Mammary epithelial cell (primary cell): ENCODE measurements at places on chromosomes 1 and 21.

DNA sequence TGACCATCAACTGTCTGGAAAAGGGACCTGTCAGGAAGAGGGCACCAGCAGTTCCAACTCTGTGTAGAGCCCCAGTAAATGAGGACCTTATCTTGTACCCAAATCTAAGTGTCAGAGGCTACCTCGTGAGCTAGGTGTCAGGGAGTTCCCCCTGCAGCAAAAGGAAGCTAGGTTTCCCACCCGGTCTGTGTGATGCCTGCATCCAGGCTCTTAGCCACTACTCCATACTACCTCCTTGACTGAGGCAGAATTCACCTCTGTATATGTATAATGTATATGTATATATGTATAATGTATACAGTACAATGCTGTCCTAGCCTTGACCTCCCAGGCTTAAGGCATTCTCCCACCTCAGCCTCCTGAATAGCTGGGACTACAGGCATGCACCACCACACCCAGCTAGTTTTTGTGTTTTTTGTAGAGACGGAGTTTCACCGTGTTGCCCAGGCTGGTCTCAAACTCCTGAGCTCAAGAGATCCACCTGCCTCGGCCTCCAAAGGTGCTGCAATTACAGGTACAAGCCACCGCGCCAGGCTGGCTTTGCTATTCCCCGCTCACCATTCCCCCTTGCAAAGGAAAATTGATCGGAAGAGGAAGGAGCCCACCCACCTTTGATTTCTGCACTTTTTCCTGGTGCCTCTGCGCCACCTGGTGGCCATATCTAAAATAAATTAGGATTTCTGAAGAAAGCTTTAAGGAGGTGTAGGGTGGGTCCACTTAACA is 15.7 kb upstream of the LUZP1 start:
- no peak for DNase-seq

DNA sequence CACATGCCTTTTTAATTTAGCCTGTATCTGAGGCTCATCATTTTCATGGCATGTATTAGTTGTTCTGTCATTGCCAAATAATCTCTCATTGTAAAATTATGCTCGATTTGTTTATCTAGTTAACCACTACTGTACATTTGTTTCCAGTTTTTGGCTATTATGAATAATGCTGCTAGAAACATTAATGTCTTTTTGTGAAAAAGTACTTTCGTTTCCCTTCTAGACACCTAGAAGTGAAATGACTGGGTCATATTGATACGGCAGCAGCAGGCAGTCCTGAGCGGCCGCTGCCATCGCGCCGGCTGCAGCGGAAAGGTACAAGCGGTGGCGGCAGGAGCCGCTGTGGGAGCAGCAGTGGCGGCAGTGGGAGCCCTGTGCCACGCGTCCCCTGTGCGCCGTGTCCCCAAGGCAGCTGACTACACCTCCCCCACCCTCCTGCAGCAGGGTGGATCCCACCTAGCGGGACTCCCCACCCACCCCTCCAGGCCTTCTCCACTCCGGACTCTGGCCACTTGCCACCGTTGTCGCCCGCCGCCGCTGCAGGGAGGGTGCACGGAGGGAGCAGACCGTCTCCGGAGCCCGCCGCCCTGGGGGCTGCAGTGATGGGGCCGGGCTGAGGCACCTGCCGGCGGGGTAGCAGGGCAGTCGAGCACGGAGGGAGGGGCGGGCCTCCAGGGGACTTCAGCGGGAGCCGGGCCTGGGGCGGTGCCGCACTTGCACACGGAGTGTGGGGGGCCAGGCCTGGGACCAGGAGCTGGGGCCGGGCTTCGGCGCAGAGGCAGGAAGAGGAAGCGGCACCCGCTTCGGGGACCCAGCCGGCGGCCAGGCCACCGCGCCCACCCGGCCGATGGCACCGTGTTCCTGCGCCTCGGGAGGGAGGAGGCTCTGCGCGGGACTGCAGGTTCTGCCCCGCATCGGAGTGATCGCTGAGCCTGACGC is 66.8 kb upstream of the RGS7 start:
- DNase-seq, result no peak

GRCh38 chr1:201112173-201112731 is at the start of gene CACNA1S:
TSS of gene CACNA1S (minus strand) at chr1:201112426. CDS start at chr1:201112339, 87 bp downstream.
- no peak for DNase-seq

GRCh38 chr21:32812035-32812434 is 40.5 kb upstream of the PAXBP1 start:
- DNase-seq, result no peak

DNA sequence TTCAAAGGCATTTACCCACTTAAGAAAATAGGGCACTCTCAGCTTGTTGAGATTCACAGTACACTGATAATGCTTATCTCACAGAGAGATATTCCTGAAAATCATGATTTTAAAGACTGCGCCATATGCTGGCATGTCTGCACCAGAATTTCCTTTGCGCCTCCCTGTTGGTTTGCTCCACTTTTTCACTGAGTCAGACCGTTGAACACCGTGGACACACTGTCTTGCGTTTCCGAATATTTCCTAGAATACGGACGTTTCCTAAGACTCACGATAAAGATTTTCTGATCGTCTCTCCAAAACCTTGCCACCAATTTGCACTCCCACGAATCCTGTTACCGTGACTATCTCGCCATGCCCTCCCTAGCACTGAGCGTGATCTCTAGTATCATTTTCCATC is 497 bp upstream of the C1orf115 start:
- no peak for DNase-seq
